Stimulated activated CD8-positive, alpha-beta memory T cell treated with anti-CD3 and anti-CD28 coated beads, Interleukin-15, amount 100 ng/mL, for 24 hours (primary cell): ENCODE measurements at places on chromosomes 5 and 9.

- no peak for DNase-seq
Observed at GRCh38 chr5:123119334-123119986, 30.4 kb downstream of the PRDM6 start.

- no peak for DNase-seq
Observed at GRCh38 chr5:73172951-73173350, at the start of gene TMEM174. Gene TMEM174, plus strand, starts transcription at chr5:73173193. Its CDS starts 51 bp downstream, at chr5:73173244.

DNA sequence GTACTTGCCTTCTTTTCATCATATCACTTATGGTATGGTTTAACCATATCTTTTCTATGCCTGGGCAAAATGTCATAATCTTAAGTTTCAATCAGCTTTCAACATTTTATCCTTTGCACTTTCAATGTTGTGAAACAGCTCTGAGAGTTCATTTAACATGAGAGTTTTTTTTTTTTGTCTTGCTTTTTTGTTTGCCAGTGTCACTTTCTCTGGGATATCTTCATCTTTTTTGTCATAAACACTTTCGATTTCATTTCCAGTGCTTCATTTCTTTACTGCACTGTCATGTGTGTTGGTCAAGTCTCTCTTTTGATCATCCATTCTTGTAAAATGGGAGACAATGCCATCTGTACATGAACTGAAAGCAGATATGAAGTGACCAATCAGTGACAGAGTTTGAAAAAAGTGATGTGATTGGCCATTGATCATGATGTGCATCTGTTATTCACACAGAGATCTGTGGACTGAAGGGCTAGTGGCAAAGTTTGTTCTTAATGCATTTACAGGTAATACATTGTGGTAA is 7.5 kb upstream of the POU5F2 start:
- DNase-seq = no peak

- no peak for DNase-seq
Observed at GRCh38 chr9:136867917-136868316, 1.8 kb upstream of the EDF1 start.

- DNase-seq = no peak
Observed at GRCh38 chr9:11064909-11065308, 452.1 kb upstream of the PTPRD start.

- no peak for DNase-seq
Observed at GRCh38 chr5:174410716-174411478, 313.5 kb upstream of the MSX2 start.

- DNase-seq = no peak
Observed at GRCh38 chr9:5435912-5436311, 1.8 kb downstream of the PLGRKT start.

- DNase-seq = no peak
Observed at GRCh38 chr9:127664678-127665507, 41.9 kb upstream of the CFAP157 start.

DNA sequence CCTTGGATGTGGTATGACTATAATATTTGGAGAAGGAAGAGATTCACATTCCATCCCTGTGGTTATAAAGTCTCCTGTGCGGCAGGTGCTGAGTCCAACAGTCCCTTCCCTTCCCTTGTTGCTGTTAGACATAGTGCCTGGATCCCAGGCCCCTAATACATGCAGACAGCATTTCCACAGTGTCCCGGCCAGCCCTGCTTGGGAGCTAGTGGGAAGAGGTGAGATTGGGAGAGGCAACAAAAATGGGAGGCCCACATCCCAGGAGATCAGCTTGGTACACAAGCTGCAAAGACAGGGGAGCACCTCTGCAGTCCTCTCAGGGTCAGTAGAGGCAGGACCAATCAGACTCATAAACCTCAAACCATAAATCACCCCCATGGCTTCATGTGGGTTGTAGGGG is 3.3 kb upstream of the NEURL1B start:
- no peak for DNase-seq

DNA sequence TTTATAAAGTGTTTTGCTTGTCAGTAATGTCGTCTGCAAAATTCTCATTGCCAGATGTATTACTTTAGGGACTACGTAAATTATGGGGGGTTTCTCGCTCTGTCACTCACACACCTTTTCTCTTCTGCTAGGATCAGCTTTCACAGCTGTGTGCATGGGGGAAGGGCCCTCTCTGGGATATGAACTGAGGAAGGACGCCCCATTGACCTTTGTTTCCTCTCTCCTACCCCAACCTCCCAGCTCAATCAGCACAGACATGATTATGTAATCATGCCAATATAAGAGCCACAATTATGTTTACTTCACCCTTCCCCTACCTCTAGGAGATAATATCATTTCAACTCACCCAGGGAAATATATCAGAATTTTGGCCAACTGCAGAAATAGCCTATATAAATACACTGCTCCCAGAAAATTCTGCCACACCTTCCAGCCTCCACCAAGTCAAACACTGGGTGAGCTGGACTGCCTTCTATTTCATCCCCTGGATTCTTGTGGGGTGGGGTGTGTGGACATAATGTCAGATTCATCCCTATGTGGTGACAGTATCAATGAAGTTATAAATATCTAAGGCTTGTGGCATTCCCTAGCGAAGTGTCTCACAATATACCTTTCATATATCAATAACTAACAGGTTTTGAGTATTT is 12.6 kb upstream of the SEMA5A start:
- no peak for DNase-seq

DNA sequence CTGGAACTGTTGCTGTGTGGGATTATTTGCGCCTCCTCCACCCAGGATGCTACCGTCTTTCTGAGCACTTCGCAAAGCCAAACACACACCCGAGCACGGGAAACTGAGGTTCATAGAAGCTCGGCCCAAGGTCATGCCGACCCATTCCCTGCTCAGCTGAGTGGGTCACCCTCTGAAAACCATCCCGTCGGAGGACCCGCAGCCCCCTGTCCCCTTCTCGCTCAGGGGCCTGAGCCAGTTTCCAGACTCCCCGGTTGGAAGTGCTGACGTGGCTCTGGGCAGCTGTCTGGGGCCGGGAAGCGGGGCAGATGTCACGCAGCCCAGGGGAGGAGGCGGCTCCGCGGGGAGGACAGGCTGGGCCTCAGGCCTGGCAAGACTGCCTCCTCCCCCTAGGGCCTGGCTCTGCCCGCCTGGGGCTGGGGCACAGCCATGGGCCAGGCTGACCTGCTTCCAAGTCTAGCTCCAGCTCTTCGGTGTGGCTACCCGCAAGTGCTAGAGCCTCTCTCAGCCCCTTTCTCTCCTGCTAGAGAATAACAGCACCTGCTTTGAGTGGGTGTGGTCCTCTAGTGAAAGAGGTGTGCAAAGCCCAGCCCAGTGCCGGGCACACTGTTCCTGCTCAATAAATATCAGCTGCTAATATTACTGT is 9.9 kb upstream of the CXXC5 start:
- no peak for DNase-seq

DNA sequence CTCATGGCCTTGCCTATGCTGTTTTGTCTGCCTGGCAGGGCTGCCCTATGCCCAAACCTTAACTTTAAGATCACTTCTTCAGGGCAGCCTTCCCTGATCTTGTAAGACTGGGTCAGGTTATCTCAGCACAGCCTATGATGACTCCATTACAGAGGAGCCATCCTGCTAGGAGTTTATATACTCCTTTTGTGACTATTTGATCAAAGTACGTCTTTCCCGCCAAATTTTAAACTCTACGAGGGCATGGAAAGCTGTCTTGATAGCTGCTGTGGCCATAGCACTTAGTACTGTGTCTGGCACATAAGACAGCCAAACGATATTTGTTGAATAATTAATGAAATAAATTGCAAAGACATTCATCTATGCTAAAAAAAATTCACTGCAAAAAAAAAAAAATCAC is 60.6 kb downstream of the PPP2R2B start:
- DNase-seq = no peak

- DNase-seq = no peak
Observed at GRCh38 chr5:32193591-32193990, 19.5 kb upstream of the GOLPH3 start.

GRCh38 chr5:93433422-93433821 is 147.6 kb downstream of the NR2F1-AS1 start:
- no peak for DNase-seq

DNA sequence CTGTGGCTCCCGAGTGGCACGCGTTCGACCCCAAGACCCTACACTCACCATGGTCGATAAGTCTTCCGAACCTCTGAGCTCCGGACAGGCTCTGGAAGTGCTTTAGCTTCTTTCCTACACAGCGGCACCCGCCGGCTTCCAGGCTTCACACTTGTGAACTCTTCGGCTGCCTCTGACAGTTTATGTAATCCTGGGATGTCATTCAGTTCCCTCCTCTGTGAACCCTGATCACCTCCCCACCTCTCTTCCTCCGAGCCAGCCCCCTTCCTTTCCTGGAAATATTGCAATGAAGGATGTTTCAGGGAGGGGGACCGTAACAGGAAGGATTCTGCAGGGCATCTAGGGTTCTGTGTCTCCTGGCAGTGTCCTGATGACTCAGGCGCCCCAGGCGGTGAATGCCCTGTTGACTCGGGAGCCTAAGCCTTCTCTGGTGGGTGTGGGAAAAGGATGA is at the start of gene CD14:
Gene CD14, minus strand, starts transcription at position 155 of the 451 bp plus-strand sequence. Its CDS starts 104 bp downstream, at position 51.
- no peak for DNase-seq

DNA sequence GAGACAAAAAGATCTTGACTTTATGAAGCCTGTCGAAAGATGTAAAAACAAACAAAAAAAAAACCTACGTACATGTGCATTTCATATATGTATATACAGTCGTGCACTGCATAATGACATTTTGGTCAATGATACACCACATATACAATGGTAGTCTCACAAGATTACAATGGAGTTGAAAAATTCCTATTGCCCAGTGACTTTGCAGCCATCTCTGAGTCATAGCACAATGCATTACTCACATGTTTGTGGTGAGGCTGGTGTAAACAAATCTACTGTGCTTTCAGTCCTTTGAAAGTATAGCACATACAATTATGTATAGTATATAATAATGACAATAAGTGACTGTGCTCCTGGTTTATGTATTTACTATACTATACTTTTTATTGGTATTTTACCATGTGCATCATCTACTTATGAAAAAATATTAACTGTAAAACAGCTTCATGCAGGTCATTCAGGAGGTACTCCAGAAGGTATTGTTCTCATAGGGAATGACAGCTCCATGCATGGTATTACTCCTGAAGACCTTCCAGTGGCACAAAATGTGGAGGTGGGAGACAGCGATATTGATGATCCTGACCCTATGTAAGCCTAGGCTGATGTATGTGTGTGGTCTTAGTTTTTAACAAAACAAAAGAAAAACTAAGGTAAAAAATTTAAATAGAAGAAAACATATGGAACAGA is 73.7 kb upstream of the FST start:
- DNase-seq = no peak

- DNase-seq = no peak
Observed at GRCh38 chr5:19771174-19771835, 216.7 kb downstream of the CDH18 start.

- DNase-seq = no peak
Observed at GRCh38 chr9:5531101-5531882, 21.0 kb downstream of the PDCD1LG2 start.

GRCh38 chr5:55101556-55102276 is 730 bp upstream of the GZMA start:
- no peak for DNase-seq

DNA sequence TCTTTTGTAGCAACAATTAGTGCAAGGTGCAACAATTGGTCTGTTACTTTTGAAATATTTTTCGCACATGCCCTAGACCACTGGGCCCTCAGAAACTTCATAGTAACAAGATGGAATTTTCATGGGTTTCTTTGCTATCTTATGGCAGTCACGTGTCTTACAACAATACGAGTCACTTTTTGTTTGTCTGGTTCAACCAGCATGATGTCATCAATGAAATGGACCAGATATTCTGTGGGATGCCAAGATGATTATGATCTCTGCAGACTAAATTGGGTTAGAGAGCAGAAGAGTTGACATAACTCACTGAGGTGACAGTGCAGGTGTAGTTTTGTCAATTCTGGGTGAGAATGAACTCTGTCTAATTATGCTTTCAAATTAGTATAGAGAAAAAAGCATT is 239.6 kb upstream of the RIOK2 start:
- DNase-seq = no peak

DNA sequence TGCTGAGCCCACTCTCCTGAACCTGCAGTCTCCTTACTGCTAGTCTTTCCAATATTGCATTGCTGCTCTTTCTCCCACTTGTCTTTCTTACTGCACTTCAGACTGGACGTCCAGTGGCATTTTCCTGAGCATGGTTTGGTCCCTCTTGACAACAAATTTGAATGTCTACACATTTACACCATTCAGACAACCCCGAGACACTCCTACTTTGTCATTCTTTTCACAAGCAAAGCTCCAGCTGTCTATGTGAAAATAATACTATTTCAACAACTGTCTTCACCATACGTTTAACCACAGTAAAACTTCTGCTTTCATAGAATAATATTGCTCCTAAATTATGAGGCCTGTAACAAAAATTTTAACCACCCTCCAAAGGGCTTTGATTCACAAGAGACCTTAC is 10.4 kb upstream of the APTX start:
- no peak for DNase-seq

DNA sequence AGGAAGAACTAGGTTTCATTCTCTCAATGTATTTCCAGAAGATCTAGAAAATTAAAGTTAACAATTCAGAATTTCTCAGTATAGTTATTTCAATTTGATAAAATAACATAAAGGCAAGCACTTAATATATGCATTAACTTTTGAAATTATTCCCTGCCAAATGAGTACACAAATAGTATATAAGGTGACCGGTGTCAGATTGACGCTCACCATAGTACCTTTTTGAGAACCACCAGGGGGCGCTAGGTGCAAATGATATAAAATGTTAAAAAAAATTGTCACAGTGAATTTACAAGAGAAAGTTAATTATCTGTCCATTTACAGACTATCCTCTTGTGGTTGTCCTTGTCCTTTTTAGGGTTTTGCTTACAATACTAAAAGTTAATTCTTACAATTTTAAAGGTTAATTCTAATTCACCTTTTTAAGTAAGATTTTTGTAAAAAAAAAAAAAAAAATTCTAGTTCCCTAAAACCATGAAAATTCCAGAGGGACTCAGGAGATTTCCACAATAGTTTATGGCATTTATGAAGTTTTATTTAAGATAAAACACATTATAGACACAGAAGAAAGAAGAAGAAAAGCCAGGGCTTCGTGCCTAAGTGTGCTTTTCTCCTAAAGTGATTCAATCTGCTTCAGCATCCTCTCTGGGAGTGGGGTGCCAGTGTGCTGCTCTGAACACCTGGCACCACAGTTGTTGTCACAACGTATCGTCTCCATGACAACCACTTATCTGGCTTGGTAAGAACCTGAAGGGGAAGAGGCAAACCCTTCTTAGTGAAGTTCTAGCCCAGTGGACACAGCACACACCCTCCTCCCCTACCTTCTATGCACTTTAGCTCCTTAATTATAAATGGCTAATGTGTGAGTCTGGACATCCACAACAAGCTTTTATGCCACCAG is 1.7 kb downstream of the ADAMTS16 start:
- DNase-seq = peak; percentile 13

- no peak for DNase-seq
Observed at GRCh38 chr5:9924614-9925013, 294.5 kb upstream of the TAS2R1 start.
